ENCODE measurements at places on chromosomes 2 and 18.

DNA sequence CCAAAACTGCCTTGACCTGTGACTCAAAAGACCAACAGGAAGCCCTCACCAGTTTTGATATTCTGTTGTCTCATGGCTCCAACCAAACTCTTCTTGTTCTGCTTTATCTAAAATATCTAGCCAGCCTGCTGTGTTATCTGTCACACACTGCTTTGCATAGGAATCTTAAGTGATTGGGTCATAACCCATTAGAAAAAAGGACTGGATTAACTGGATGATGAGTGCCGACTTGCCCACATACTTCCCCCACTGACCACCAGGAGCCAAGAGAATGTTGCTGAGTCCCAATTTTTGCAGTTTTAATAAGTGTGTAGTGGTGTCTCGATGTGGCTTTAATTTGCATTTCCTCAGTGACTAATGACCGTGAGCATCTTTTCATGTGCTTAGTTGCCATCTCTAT is 6.5 kb downstream of the MOGAT1 start:
- no peak for DNase-seq

DNA sequence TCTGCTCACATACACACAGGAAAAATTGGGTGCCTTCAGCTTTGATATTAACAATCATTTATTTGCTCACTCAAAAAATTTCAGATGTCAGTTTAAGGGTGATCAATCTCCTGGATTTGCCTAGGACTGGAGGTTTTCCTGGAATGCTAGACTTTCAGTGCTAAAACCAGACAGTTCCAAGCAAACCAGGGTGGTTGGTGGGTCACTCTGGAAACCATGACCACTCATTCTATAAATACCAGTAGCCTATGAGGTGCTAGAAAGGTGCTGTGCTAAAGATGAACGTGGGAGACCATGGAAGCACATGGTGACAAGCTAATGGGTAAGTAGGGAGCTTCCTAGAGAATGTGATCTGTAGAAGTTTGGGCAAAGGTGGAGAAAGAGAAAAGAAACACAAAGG is 25.4 kb upstream of the STPG4 start:
- no peak for DNase-seq

- no peak for DNase-seq
Measured at GRCh38 chr2:48980846-48981245, 173.5 kb downstream of the FSHR start.

GRCh38 chr2:105396254-105397024 is 2.4 kb downstream of the FHL2 start:
- DNase-seq = no peak

DNA sequence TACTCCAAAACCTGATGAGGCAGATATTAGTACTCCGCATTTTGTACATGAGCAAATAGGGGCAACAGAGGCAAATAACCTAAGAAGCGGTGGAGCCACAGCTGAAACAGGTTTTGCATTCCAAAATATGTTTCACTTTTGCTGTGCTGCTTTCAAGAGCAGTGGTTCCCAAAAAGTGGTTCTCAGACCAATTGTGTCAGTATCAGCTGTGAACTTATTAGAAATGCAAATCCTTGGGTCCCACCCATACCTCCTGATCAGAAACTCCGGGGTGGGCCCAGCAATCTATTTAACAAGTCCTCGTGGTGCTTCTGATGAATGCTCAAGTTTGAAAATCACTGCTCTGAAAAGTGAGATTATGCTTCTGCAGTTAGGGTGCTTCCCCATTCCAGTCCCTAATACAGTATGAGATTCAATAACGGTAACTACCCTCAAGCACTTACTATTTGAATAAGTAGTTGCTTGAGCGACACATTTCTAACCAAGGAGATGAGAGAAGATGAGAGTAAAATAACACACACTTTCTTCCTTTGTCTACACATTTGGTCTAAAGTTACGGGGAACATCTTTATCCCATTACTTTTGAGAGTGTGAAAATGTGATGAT is 17.8 kb upstream of the TCF4 start:
- DNase-seq = no peak

DNA sequence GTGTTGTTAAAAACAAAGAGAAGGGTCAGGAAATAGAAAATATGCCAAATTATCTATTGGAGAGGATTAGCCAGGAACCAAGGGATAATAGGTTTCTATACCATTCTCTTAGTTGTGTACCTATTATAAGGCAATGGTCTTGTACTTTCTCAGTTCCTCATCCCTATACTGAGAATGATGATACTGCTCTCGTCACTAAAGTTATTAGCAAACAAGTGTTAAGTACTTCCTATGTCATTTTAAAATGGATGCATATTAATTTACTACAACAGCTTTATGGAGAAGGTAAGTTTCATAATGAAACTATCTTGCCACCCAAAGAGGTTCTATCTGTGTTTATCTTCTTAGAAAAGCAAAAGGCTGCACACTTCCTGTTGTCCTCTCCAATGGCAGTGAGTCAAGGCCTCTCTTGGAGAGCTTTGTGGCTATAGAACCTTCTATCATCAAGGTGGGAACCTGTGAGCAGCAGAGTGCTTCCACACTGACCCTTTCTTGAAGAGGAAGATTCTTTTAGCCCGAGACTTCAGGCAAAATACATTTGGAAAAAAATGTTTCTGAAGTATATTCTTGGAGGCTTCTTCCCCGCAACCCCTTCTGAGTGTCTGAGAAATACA is 460.7 kb upstream of the FANCL start:
- no peak for DNase-seq

DNA sequence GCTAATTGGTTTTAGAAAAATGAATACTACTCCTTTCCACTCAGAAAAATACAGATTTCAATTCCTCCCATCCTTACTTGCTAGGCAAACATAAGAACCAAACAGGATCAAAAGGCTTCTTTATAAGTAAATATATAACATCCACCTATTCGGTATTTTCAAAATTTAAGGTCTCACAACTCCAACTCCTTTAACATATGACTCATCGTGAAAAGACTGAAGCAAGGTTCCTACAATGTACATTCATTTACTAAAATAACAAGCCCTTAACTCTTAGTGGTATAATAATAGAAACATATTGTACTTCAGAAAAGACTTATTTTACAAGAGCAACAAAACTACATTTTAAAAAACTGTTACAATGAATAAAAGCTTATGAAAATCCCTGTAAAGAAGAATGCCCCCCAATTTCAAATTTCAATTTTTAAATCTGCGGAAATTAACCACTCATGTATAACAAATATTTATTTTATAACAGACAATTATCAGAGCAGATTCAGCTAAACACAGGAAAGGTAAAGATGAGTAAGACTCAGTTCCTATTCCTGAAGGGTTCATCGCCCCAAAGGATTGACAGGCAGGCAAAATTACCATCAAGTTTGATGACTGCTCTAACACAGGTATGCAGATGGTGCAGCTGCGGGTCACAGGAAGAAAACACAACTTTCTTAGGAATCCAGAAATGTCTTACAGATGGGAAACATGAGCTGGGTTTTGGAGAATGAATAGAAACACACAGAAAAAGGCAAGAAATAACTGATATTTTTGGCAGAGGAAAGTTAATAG is 96.4 kb downstream of the COBLL1 start:
- DNase-seq = no peak

DNA sequence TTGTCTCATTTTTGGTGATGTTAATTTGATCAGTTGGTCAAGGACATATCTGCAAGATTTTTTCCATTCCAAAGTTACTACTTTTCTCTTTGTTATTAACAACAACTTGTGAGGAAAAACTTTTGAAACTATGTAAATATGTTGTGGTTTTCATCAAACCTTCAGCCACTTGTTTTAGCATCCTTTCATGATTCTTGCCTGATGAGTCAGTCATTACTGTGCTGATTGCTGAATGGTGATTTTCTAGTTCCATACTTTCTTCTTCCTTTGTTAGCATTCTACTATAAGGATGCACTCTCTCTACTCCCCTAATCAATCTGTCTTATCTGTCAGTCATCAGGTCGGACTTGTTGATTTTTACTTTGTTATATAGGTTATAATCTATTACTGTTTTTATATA is 10.9 kb downstream of the TMEM87B start:
- no peak for DNase-seq

DNA sequence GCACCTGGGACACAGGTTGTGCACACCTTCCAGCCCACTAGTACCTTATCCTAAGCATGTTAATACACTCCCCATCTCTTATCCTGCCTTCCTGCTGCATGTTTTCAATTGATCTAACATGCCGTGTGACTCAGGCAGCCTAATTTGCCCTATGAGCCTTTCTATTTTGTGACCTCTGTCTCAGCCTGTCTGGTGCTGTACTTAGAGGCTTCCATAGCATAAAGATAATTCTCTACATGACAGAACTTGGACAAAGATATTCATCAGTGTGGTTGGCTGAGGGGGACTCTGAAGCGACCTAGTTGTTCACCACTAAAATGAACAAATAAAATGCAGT is 8.6 kb upstream of the TMEM37 start:
- no peak for DNase-seq

DNA sequence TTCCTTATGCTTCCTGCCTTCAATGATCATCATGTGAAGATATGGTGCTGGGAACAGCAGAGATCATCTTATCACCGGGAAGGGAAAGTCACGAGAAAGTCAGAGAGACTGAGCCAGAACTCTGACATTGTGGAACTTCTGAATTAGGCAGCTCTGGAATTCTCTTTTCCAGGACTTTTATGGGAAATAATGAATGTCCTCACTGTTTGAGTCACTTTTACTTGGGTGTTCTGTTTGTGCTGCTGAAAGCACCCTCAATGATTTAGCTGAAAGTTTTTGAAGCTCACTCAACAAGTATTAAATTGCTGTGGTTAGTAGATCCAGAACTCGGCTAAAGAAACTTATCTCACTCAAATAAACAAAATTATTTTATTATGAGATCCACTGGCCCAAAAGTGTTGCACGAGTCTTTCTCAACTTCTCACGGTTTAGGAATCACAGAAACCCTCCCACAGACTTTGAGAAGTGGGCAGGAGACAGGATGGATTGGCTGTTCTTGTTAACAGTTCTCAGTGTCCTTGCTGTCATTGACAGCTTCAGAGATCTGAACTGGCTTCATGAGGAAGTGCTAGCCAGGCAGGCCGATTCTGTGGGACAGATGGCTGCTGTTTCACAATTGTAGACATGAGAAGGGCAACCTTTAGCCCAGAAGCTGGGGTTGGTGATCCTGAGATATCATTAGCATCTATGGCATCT is 26.4 kb upstream of the ATRAID start:
- no peak for DNase-seq

DNA sequence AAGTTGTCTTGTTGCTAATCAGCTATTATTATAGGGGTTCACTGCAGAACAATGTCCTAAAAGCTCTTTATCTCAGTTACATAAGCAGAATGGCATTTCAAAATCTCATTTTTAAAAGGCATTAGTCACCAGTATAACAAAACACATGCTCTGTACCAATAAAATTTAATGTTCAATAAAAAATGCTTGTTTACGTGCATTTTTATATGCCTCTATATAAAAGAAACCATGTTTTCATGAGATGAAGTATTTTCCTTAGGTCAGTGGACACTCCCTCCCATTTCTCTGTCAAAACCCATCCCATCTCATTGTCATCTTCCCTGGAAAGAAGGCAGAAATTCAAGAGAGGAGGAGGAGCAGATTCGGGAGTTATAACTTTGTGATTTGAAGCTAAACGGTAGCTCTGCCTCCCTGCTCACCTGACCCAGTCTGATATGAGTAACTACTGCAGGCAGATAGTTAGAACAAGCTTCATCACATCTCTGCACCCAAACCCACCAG is 231.9 kb upstream of the SIX2 start:
- DNase-seq = no peak

GRCh38 chr2:145692971-145693478 is 1173.1 kb upstream of the ZEB2 start:
- no peak for DNase-seq

DNA sequence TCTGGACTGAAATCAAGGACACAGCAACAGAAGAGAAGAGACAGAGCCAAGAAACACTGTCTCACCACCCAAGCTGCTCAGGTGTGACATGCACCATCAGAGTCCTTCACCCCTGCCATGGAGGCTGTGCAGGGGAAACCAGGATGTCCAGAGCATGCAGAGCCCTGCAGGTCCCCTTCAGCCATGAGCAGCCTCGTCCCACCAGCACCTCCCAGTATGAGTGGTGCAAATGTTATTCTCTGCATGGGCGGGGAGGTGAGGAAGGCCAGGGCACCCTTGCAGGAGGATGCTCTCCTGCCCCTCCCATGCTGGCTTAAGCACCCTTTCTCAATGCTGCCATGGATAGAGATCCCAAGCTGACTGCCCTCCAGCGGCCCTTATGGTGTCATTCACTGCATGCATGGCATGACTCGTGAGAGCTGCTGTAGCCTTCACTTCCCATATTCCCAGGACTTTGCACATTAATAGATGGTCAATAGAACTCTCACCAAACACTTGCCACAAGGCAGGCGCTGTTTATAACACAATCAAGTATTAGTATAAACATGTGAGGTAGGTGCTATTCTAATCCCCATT is 171.0 kb downstream of the ANAPC1 start:
- no peak for DNase-seq

GRCh38 chr18:11511434-11512095 is 97.8 kb upstream of the SLC35G4 start:
- DNase-seq = peak; percentile 74

DNA sequence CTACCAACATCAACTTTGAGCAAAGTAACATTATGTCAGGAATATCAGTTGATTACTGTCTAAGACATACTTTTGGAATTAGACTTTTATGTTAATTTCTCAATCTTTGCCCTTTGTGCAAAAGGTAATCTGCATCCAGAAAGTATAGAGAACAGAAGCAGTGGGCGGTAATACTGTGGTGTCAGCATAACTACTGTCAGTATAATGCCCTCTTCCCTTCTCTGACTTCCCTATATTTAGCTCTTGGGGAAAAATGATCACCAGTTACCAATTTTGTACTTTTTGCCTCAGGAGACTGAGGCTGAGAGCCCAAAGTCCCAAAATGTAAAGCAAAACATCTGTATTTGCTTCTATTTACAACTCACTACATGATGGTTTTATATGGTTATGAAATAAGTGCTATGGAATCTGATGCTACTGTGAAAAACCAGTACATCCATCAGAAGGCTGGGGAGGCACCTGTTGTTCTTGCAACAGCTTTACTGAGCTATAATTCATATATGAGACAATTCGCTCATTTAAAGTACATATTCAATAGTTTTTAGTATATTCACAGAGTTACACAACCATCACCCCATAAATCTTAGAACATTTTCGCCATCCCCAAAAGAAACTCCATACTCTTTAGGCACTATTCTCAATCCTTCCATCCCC is 51.3 kb upstream of the CD302 start:
- no peak for DNase-seq

GRCh38 chr18:79927607-79928562 is 23.6 kb downstream of the SLC66A2 start:
- no peak for DNase-seq

- no peak for DNase-seq
Measured at GRCh38 chr2:20478961-20479360, 32.1 kb downstream of the RHOB start.
